Activated CD4-positive, CD25-positive, alpha-beta regulatory T cell (primary cell): ENCODE measurements at places on chromosomes 13 and 19.

DNA sequence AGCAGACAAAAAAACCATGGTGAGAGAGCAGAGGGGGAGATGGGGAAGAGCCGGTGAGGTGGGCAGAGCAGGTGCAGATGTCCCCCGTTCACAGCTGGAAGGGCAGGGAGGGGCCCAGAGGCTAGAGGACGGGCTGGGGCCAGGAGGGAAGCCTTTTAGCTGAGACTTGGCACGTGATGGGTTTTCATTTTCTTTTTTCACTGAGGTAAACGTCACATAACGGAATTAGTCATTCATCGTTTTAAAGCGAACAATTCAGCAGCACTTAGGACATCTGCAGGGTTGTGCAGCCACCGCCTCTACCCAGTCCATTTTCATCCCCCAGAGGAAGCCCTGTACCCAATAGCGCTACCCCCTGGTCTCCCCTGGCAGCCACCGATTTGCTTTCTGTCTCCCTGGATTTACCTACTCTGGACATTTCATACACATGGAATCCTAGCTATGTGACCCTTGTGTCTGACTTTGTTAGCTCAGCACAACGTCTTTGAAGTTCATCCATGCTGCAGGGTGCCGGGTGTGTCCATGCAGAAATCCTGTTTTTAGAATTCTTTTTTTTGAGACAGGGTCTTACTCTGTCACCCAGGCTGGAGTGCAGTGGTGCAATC is 16.0 kb upstream of the EMC10 start:
- DNase-seq, result no peak

DNA sequence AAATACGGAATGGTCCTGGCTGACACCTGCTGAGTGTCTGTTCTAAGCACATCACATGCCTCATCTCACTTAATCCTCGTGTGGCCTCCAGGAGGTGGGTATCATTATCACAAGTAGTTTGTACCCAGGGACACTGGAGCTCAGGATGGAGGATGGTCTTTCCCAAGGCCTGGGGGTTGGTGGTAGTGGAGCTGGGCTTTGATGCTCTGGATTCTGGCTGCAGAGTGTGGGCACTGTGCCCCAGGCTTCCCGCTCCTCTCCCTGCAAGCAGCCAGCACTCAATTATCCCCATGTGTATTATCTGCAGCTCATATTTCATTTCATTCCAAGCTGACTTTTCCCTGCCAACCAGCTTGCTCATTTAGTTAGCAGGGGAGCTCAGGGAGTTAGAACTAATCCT is 52.1 kb downstream of the SIAH3 start:
- DNase-seq, result no peak

DNA sequence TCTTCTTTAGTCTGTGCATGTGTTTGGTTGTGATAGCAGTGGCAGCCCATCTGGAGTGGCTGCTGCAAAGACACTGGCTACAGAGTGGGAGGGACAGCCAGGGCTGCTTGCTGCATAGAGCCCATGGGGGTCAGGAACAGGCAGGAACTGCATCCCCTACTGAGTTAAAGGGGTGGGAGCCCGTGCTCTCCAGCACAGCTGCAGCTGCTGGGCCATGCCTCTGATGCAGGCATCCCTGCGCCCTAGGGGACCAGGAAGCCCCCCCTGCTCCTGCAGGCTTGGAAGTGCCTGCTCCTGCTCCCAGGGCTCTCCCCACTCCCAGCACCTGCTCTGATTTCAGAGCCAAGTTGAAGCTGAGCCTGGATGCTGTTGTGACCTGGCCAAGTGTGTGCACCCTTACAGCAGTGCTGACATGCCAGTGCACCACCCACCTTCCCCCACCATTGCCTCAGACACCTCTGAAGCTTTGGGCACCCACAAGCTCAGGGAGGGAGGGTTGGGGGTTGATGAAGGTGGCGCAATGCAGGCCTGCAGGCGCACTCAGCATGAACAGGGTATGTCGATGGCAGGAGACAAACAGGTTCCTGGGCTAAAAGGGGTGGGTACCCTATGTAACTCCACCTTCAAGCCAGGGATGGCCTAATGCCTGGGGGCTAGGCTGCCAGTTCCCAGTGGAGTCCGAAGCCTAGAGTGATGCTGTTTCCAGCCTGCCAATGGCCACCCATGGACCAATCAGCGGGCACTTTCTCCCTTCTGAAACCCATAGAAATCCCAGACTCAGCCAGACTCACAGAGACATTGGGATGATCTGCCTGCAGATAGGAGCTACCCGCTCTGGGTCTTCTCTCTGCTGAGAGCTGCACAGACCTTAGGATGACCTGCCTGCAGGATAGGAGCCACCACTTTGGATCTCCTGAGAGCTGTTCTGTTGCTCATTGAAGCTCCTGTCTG is 919.9 kb upstream of the MIR17HG start:
- DNase-seq, result no peak

GRCh38 chr13:52165411-52165810 is 6.0 kb upstream of the NEK3 start:
- DNase-seq, result no peak

DNA sequence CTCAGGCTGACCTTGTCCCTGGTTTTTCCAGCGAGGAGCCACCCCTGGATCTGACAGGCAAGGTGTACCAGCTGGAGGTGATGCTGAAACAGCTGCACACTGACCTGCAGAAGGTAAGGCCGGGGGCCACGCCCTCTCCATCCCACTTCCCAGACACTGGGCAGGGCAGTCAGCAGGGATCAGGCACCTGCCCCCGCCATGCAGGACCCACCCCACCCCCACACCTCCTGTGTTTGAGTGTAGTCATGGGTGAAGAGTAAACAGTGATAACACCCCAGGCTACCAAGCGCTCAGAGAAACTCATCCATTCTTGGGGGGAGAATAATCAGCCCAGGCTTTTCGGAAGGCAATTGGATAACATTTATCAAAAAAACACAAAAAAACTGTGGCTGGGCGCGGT is 19.9 kb downstream of the DPF1 start:
- no peak for DNase-seq

GRCh38 chr13:39672378-39673132 is 17.1 kb downstream of the COG6 start:
- DNase-seq, result no peak

DNA sequence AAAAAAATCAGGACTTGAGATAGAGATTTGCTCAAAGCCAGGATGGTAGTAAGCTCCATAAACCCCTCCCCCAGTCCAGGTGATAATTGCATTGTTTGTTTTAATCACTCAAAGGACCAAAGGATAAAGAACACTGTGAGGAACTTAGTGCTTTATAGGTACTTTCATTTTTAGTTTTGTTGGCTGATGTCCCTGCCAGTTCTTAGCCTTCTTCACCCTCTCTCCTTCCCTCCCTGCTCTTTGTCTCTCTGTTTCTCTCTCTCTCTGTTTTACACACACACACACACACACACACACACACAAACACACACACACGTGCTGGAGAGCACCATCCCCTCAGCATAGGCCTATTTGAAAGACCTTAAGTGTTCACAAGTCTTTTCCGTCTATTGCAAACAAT is 5.2 kb downstream of the FRY start:
- DNase-seq, result no peak

- DNase-seq, result no peak
These were observed 16.1 kb downstream of the ZFR2 start for GRCh38 chr19:3852614-3853254.

DNA sequence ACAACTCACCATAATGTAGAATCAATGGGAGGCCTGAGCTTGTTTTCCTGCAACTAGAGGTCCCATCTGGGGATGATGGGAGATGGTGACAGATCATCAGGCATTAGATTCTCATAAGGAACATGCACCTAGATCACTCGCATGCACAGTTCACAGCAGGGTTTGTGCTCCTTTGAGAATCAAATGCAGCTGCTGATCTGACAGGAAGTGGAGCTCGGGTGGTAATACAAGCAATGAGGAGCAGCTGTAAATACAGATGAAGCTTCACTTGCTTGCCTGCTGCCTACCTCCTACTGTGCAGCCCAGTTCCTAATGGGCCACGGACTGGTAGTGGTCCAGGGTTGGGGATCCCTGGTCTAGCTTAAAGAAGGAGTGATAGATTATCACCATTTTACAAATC is 33.0 kb downstream of the KPNA3 start:
- no peak for DNase-seq

- no peak for DNase-seq
These were observed 5.7 kb upstream of the SPACA4 start for GRCh38 chr19:48600679-48601417.

DNA sequence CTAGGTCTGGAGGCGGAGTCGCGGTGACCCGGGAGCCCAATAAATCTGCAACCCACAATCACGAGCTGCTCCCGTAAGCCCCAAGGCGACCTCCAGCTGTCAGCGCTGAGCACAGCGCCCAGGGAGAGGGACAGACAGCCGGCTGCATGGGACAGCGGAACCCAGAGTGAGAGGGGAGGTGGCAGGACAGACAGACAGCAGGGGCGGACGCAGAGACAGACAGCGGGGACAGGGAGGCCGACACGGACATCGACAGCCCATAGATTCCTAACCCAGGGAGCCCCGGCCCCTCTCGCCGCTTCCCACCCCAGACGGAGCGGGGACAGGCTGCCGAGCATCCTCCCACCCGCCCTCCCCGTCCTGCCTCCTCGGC is at the start of gene SLC5A5:
SLC5A5 (plus strand) TSS at position 68 of the 373 bp plus-strand sequence. CDS start 375 bp downstream, outside the sequence.
- DNase-seq, result no peak

GRCh38 chr19:821825-822503 is at the start of gene PLPPR3:
PLPPR3 (minus strand) TSS chr19:821955; CDS start chr19:821559, 396 bp downstream.
- no peak for DNase-seq

DNA sequence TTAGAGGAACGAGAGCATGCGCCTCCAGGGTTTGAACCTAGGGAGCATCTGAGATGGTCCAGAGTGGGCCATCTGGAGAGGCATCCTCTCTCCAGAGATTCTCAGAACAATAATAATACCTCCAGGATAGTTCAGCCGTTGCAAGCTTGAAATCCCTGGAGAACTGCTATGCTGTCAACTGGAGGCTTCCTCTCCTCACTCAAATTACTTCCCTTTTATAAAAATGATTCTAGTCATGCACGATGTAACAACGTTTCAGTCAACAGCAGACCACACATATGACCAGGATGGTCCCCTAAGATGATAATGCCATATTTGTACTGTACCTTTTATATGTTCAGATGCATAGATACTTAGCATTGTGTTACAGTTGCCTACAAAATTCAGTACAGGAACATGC is 108.7 kb downstream of the SHISA2 start:
- no peak for DNase-seq

- no peak for DNase-seq
These were observed 39.7 kb downstream of the THSD1 start for GRCh38 chr13:52366291-52366690.

DNA sequence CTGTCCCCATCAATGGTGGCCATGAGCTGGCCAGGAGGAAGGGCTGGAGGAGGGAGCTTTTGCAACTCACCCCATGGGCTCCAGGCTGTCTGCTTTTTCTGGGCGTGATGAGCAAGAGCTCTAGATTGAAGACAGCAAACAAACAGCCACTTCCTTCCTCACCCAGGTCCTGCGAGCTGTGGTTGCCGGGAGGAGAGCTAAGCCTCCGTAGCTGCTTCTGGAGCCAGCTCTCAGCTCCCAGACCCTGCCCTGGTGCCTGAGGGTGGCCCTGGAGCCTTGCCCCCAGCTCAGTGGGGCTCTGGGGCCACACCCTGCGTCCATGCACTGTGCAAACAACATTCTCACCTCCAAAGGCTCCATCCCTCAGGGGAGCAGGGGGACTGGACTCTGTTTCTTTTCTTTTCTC is 6.2 kb downstream of the MYO1F start:
- peak; percentile 33 for DNase-seq

GRCh38 chr13:89267734-89268133 is 1596.6 kb downstream of the SLITRK5 start:
- no peak for DNase-seq

GRCh38 chr13:46992383-46992952 is 95.6 kb upstream of the HTR2A start:
- DNase-seq, result no peak

GRCh38 chr19:33725567-33725966 is 71.1 kb upstream of the KCTD15 start:
- no peak for DNase-seq

- DNase-seq, result no peak
These were observed 854 bp downstream of the RNASEH2B start for GRCh38 chr13:50910485-50910805.

- DNase-seq, result no peak
These were observed 7.9 kb upstream of the PVR start for GRCh38 chr19:44635581-44636438.

- DNase-seq, result no peak
These were observed 837.2 kb upstream of the MIR17HG start for GRCh38 chr13:90510319-90510718.

GRCh38 chr19:48295458-48295857 is 25.6 kb downstream of the ZNF114 start:
- DNase-seq, result no peak

DNA sequence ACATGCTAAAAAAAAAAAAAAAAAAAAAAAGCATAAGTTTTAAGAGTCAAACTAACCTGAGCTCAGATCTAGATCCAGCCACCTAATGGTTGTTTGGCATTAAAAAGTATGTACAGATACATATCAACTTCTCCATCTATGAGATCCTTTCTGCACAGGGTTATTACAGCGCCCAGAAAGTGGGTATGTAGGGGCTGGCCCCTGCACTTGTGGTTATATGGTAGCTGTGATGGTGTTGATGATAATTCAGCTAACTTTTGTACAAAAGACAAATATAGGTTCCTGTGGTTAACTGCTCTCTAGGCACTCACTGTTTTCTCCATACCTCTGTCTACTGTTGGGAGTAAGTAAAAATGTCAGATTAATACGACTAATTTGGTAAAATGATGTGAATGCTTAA is 81.7 kb downstream of the TNFRSF19 start:
- DNase-seq, result no peak

GRCh38 chr13:32425158-32425557 is 2.8 kb downstream of the N4BP2L1 start:
- DNase-seq, result no peak

DNA sequence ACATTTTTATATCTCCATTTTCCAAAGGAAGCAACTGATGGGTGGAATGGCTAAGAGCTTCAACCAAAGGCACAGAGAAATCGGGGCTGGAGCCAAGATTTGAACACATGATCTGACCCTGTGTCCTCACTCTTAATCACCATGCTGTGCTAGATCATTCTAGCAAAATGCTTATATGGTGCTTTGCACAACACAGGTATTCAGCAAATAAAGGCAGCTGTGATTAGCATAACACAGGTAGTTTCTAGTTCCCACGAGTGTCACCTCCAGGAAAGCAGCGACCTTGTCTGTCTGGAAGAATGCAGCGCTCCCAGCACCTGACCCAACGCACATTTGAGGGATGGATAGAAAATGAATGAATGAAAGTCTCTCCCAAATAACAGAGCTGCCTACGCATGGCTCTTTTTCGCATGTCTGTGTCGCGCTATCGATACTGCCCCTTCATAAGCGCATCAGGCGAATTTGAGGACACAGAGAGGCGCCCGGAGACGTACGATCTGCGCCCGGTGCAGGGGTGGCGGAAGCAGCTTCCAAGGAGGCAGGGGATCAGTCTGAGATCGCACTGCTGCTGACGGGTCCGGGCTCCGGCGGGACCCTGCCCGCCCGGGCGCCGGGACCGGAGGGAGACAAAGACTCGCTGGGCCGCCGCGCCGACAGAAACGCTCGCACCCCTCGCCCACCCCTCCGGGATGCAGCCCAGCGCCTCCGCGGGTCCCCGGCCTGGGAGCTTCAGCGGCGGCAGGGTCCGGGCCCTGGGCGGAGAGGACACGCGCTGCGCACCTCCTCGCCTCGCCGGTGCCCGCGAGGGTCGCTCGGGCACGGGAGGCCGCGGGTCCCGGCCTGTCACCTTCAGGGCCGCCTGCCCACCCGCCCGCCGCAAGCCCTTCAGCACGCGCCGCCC is 609 bp downstream of the EPS15L1 start:
- DNase-seq, result no peak

- no peak for DNase-seq
These were observed at the start of gene LGI4 for GRCh38 chr19:35134601-35135242. LGI4 (minus strand) TSS chr19:35135059; CDS start chr19:35134680, 379 bp downstream.
